Hematopoietic multipotent progenitor cell treated with erythropoietin and hydrocortisone succinate and interleukin-3 and kit ligand, for 8 days (in vitro differentiated cells): ENCODE measurements at places on chromosomes 2 and 18.

DNA sequence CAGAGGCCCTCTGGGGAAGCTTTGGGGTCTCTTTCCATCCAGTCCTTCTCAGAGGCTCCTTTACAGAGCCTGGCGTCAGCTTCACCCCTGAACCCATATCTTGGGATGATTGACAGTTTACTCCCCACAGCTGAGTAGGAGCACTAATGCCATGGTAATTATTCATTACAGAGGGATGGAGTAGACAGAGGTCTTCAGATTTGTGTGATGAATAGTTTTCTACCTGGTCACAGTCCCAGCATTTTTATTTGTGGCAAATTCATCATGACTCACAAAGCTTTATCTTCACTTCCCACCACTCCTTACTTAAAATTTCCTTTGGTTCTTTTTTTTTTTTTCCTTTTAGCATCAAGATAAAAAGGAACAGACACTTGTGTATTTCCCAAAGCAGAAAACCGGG is 104.2 kb downstream of the CCDC85A start:
- no peak for DNase-seq

- peak; percentile 58 for DNase-seq
Observed at GRCh38 chr2:217943446-217944321, 59.1 kb downstream of the TNS1 start.

- no peak for DNase-seq
Observed at GRCh38 chr18:24054130-24054529, 39.6 kb downstream of the TTC39C start.

DNA sequence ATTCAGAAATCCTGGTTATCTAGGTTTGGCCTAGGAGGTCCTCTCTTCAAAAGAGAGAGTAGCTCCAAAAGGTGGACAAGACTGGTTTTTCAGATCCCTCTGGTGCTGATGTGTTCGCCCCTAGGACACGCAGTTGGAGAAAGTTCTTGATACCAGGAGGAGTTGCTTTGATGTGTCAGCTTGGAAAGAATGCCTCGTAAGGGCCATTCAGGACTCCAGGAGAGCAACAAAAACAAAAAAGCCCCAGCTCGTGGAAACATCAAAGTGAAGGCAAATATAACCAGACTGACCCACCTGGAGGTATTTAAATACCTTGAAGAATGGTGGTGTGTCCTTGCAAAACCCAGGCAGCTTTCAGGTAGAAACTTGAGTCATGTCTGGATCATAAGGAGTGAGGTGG is 12.5 kb upstream of the LBH start:
- DNase-seq = no peak

DNA sequence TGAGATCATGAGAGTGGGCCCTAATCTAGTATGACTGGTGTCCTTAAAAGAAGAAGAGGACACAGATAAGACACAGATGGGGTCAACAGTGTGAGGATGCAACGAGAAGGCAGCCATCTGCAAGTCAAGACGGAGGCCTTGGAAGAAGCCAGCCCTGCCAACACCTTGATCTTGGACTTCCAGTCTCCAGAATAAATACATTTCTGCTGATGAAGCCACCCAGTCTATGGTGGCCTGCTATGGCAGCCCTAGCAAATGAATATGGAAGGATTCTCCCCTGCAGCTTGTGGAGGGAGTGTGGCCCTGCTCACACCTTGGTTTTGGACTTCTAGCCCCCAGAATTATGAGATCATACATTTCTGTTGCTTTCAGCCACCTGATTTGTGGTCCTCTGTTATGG is 12.3 kb downstream of the CTIF start:
- no peak for DNase-seq

GRCh38 chr2:162021516-162022058 is 52.4 kb downstream of the DPP4 start:
- DNase-seq = no peak

DNA sequence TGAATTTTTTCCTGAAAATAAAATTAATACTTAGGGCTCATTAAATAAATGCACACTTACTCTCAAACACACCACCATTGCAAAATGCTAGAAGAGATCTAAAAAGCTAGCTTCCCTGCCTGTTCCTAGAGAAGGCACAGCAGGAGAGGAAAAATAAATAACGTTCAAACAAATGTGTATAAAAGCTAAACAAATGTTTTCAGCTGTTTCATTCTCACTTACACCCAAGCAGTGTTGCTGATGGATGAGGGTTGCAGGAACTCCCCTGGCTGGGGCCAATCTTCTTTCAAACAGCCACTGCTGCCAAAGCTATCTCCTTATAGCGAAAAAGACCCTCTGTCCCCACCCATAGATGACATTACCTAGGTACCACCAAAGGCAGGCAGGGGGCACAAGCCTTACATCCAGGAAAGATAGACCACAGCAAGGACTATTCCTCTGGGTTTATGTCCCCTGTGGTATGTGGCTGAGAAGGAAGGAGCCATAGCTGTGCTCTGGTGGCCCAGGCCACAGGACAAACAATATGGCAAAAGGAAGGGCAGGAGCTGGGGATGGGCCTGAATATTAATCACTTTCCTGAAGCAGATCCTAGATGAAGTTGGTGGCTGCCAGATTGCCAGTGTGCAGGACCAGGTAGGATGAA is 214.6 kb downstream of the TTC32 start:
- DNase-seq = no peak

GRCh38 chr2:158598862-158599517 is 142.2 kb downstream of the PKP4 start:
- DNase-seq = no peak
